Right ventricle myocardium inferior (tissue), 1 donor: ENCODE measurements at places on chromosomes 12 and 14.
A peak's percentile ranks its signal among the peaks of the same experiment; 100 is the strongest.

DNA sequence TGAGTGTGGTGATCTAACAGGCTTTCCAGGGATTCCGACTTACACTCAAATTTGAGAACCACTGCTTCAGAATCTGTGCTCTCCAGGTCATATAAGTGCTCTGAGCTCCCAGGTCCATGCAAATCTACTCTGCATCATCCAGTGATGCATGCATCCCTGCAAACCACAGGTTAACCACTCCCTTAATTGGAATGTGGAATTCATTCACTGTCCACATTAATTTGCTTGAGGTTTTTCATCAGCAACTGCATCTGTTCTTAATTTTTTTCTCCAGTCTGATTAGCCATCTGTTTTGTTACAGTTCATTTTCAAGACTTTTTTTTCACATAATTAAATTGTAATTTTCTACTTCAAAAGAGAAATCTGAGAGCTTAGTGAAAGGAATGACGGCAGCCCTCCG is 43.4 kb upstream of the RIN3 start:
- DNase-seq: no peak

- peak; percentile 95 for DNase-seq
These were observed at the start of gene LRR1 for GRCh38 chr14:49598485-49599300. LRR1 (plus strand) TSS chr14:49598940; CDS start chr14:49599021, 81 bp downstream.

- no peak for DNase-seq
These were observed 827.6 kb downstream of the SLC6A15 start for GRCh38 chr12:84085046-84085445.

DNA sequence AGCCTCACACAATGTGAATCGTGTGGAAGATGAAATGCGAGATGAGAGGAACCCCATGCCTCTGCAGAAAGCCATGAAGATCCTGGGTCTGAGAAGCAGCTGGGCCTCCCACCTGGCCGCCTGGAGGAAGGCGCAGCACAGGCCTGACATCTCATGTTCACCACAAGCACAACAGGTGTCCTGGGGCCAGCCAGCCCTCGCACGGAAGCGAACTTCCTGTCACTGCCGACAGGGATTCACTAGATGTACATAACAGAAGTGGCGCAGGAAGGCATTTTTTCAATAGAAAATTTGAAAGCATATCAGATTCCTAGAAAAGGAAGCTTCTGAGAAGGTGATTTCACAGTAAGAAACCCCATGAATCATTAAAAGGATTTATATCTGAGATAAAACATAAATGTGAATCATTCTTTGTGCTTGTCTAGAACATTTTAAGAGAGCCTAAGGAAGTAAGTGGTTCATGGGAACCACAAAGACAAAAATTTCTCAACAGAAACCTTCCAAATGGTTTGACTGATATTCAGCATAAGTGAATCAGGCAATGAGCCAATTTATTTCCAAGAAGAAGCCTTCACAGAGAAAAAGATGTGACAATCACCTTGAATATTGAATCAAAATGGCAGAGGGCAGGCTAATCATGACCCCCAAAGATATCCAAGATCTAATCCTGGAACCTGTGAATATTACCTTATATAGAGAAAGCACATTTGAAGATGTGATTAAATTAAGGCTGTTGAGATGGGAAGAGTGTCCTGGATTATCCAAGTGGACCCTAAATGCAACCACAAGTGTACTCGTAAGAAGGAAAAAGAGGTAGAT is 311.9 kb downstream of the DUSP6 start:
- DNase-seq: peak; percentile 47
